ENCODE measurements at places on chromosomes 2 and 18.

DNA sequence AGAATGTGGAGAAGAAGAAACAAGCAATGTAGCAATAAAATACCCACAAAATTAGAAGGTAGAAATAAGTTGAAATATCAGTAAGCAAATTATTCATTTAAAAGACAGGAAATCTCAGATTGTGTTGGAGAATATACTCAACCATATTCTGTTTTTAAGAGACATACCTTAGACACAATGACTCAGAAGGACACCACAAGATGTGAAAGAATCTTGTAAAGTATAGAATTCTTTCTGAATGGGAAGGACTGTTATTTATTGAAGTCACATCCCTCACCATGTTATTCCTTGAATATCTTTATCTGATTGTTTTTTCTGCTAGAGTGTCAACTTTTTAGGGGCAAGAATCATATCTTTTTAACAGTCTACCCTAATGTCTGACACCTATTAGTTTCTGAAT lies 50.4 kb downstream of the CTAGE1 start:
- DNase-seq: no peak

- peak; percentile 41 for DNase-seq
Measured at GRCh38 chr18:46767217-46767616, 10.4 kb upstream of the ST8SIA5 start.

DNA sequence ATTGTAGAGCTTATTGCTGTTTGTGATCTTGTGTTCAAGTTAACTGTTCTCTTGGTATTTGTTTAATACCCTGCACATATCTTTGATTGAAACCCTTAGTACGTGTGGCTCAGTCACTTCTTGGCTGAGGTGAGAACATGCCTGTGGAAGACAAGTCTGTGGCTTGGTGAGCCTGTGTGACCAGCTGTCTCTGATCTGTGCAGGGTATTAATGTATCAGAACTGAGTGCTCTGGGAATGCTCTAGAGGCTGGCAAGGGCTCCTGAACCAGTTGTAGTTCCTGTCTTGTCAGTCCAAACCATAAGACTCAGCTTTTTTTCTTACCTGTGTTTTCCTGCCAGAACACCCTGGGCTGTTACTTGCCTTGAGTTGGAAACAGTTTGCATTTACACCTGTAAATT lies 52.4 kb upstream of the EPHA4 start:
- no peak for DNase-seq

DNA sequence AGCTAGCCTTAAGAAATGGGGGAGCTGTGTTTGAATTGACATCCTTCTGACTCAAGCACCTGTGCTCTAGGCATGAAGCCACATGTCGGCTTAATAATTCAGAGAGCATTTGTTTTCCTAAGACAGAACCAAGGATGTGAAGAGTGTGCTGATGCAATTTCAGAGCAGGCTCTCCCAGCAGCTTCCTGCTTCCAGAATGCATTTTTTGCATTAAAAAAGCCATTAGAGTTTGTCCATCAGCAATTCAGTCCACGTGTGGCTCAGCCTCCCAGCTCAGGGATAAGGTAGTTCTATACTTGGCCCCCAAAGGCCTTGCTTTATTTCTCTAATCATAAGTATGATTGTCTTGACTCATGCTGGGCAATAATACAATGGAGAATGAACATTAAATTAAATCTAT lies 37.7 kb downstream of the DOCK10 start:
- DNase-seq: no peak

DNA sequence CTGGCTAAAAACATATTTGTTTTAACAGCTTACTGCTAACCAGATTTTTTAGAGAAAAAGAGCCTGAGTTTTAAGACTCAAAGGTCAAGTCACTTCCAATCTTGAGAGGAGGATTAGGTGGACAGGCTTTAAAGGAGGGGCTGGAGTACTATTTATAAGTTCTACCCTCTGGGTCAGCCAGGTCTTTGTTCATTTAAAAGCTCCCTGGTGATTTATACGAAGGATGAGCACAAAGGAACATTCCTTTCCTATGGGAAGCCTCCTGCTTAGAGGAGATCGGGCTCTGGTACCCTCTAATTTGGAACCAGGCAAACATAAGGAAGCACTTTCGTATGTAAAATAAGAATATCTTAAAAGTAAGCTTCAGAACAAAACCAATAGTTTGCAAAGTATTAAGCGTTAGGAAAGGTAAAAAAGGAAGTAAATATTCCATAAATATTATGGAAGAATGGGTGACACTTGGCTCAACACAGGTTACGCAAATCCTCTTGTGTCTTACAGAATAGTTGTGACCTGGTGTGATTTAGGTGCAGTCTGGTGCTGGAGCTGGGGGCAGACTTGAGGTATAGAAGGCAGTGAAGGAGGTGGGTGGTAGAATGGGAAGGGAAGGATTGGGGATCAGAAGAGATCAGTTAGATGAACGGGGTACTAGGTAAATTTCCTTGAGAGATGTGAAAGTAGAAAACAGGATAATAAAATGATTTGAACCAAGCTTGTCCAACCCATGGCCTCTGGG lies 35.6 kb downstream of the PDE6D start:
- no peak for DNase-seq

GRCh38 chr2:215784371-215784783 lies 229.0 kb downstream of the MREG start:
- DNase-seq: no peak

DNA sequence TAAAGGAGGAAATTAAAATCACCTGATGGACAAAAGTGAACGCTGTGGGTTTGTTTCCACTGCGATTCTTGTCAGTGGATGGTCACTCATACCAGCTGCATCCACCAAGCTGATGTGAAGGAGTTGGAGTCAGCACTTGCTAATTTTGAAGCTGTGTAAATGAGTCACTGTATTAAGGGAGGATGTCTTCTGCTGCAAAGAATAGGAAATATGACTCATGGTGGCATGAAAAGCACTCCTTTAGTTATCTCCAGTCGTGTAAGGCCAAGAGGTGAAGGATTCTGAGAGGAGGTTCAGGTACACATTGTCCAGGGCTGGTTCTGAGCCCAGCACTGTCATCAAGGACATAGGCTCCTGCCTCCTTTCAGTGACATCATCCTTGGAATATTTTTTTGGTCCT lies 71.7 kb upstream of the SKOR2 start:
- DNase-seq: no peak

- peak; percentile 71 for DNase-seq
Measured at GRCh38 chr2:240250985-240251847, 110.8 kb upstream of the OTOS start.

DNA sequence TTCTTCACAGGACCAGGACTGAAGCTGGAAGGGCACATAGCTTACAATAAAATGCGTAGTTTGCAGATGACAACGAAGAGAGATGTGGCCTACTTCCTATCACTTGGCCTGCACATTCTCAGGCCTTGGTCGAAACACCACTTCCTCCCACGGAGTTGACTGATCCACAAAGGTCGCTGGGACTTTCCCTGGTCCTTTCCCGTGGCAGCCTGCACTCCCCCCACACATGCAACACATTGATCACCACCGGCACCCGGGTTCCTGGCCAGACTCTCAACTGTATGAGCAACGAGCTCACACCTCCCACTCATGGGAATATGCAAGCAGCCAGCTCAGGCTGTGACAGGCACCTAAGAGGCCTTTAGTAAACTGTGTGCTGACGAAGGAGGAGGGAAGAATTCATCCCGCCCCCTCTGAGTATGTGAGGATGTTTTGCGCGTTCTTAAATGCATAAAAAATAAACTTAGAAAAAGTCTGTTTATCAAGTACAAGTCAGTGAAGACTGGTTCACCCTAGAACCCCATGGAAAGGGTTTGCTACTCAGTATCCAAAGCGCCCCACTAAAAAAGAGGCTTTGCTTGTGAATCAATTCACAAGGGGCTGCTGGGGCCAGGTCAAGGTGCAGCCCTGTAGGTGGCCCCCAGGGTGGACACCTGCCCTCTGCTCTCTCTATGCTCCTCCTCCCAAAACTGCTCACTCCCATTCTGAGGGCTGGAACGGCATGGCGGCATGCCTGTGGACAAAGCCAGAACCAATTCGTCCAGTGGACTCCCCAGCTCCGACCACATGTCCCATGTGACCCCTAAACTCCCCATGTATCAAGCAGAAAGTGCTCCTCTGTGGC lies 154.3 kb downstream of the EIPR1 start:
- no peak for DNase-seq

- DNase-seq: no peak
Measured at GRCh38 chr2:126828051-126828450, 70.6 kb upstream of the TEX51 start.

DNA sequence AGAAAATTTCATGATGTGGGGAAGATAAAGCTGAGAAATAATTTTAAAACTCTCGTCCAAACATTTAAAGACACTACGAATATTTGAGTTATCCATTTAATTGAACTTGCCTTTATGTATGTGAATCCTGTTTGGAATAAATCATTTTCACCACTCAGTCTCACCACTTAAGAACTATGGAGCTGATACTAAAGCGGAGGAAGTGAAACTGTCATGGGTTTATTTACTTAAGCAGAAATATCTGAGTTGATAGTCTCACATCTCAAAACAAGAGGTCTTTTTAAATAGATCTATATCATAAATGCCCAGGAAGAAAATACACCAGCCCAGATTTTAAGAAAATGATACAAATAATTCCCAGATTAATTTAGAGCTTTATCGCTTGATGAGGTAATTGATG lies 532.4 kb downstream of the ZNF804A start:
- DNase-seq: no peak

DNA sequence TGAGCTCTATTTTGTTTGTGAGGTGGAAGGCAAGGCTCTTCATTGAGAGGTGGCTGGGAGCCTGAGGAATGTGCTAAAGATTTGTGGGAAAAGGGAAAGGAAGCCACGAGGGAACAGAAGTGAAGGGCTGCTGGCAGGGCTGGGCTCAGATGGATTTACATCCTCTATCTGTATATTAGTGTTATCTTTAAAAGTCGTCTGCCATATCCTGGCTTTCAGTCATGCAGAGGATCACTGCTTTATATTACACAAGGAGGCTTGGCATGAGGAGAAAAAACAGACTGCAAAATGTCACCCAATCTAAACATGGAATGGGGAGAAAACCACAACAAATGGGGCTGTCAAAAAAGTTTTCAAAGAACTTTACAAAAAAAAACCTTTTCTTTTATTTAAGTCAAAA lies 434.4 kb downstream of the HRH4 start:
- no peak for DNase-seq

DNA sequence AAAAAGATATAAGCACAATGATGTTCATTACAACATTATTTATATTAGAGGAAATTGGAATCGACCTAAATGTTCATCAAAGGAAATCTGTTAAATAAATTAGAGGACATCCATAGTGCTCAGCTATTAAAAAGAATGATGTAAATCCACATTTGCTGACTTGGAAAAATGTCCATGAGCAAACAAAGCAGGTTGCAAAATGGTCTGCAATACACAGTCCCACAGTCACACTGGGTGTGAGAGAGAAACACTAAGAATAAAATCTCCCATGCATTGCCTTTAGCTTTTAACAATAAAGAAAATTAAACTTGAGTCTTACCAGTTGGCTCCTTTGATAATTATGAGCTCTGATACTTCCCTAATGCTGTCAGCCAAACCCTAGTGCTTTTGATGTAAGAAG lies 811.1 kb upstream of the SALL3 start:
- no peak for DNase-seq

DNA sequence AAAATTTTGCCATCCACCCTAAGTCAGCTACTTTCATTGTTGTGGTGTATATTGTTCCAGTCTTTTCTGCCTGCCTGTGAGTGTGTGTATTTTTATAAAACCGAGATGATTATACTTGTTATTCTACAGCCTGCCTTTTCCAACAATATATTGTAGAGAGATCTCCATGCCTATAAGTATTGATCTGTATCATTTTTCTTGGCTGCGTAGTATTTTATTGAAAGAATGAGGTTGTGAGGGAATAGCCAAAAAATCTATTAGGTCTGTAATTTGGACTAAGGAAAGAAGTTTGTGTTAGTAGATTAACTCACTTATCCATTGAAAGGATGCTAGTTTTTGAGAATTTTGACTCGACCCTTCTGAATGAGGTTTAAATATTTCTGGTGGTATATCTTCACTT lies 34.9 kb downstream of the PPM1B start:
- DNase-seq: no peak

GRCh38 chr2:43107679-43108078 lies 118.7 kb downstream of the ZFP36L2 start:
- no peak for DNase-seq

DNA sequence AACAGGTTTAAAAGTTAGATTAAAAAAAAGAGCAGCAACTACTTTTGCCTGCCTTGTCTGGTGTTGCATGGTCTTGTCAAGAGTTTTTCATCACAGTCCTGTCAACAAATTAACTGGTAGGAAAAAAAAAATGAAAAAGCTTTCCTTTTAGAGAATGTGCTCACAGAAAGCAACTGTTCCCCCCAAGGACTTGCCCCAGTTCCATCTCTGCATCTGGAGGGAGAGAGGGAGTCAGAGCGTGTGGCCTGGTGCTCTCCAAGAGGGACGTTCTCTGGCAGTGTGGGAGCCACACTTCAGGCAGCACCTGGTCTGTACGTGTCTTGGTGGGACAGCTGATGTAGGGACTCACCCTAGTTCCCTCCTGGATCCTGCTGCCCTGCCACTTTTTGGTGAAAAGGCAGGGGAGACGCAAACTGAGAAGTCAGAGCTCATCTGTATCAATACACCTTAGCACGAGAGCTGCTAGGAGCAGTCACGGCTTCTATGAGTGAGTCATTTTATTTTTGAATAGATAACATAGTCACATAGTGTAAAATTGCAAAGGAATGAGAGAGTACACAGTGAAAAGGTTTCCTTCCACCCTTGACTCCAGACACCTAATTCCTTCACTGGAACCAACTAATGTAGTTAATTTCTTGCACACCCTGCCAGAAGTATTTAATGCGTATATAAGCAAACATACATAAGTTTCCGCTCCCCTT lies 172.5 kb upstream of the MGAT5 start:
- no peak for DNase-seq

GRCh38 chr18:32889615-32890593 lies 117.1 kb upstream of the KLHL14 start:
- no peak for DNase-seq

DNA sequence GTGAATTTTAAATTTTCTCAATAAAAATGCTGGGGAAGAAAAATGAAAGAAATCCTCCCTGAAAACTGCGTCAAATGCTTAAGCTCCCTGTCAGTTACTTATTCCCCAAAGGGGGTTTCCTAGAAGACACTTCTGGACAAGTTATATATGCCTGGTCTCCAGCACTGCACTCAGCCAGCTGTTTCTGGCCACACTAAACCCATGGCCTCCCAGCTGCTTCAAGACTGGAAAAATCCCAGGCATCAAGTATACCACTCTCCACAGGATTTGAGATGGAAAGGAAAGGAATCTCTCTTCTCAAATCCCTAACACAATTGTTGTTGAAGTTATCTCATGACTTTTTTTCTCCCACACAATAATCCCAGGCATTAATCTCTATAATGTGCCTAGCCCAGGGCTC lies 245.7 kb downstream of the NBAS start:
- DNase-seq: no peak

DNA sequence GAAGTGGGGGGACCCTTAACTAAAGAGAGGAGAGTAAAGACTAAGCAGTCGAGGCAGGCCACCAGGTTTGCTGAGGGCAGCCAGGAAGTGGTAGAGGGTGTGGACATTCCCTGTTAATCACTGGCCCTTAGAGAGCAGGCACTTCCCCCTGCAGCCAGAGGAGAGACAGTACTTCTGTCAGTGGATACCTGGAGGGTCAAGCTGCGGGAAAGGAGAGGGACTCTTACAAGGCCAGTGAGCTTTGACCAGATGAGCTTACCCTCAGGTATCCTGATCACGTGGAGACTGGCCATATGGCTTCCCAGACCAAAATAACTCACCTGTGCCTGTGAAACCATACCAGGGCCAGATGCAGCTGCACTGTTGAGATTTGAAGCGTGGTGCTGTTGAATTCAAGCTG lies 28.6 kb downstream of the ITGA6 start:
- DNase-seq: no peak

Data from hematopoietic multipotent progenitor cell treated with erythropoietin and hydrocortisone succinate and interleukin-3 and kit ligand, for 6 days (in vitro differentiated cells).